ENCODE measurements at places on chromosomes 2 and 18. TPM values are rescaled to one million over a fixed set of nuclear protein-coding genes. Genes with fewer than 3 reads are reported as not detected.

The UGT1A6 gene
- not detected for total RNA-seq

DNA sequence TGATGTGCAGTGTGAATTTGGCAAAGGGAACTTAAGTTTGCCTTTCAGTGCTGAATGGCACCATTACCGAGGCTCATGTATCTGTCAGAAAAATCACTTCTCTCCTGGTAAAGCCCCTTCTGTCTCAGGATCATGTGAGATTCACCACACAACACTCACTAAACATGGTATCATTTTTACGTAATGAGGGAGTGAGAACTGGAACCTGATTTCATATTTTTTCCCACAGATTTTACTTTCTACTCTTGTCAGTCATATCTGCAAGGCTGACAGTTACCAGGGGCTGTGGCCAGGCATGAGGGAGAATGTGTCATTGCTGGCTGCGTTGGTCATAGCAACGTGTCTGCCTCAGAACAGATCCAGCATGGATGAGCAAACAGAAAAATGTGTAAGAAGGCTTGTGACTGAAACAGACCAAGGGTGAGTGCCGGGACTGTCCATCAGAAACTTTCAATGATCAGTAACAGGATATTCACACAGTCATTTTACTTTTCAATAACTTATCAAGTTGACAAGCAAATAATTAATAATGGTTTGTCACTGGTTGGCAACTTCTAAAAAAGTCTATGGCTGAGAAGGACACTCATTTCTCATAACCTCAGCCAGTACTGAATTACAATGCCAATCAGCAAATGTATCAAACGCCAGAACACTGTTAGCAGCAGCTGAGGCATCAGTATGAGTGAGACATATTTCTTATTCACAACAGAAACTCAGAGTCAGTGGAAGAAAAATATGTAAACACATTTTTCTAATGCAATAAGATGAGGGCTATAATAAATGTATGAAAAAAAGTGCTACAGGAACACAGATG lies 100.5 kb downstream of the CDC42EP3 start:
- H3K36me3 ChIP-seq, result no peaks in the 10 kb centered on the region
- no peaks in the 10 kb centered on the region for H3K27me3 ChIP-seq
- no peaks in the 10 kb centered on the region for H3K4me1 ChIP-seq
- DNase-seq, result no peak
- no peak overlapping the region for H3K4me3 ChIP-seq

- H3K27me3 ChIP-seq, result no peaks in the 10 kb centered on the region
- no peak overlapping the region for H3K4me3 ChIP-seq
- peaks cover 4% of the 10 kb centered on the region for H3K4me1 ChIP-seq
- H3K27ac ChIP-seq, result no peak overlapping the region
- DNase-seq, result no peak
Observed at GRCh38 chr2:26290001-26290400, 45.3 kb downstream of the HADHB start.

- DNase-seq, result no peak
- H3K36me3 ChIP-seq, result no peaks in the 10 kb centered on the region
- no peak overlapping the region for H3K4me3 ChIP-seq
- no peaks in the 10 kb centered on the region for H3K27me3 ChIP-seq
Observed at GRCh38 chr18:58554404-58554803, 74.5 kb downstream of the ALPK2 start.

GRCh38 chr18:74507097-74507881 lies 11.1 kb downstream of the CNDP2 start:
- H3K4me1 ChIP-seq, result no peaks in the 10 kb centered on the region
- no peak for DNase-seq
- H3K27me3 ChIP-seq, result no peaks in the 10 kb centered on the region
- H3K4me3 ChIP-seq, result no peak overlapping the region
- no peaks in the 10 kb centered on the region for H3K36me3 ChIP-seq

DNA sequence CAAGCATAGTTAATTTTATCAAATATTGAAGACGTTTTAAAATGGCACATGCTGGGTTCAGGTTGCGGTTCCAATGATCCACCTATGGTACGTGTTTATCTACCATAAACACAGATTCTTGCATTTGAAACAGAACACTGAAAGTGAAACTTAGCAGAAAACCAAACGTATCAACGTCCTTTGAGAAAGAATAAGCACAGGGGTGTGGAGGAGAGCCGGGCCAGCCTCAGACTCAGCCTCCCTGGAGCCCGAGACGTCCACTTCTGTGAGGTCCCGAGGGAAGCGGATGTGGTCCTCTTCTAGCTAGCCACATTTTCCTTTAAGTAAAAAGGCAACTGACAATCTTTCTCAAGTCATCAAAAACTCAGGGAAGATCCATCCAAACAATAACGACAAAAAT lies 195.9 kb downstream of the RTP5 start:
- H3K36me3 ChIP-seq, result no peaks in the 10 kb centered on the region
- no peak for DNase-seq
- no peak overlapping the region for H3K4me3 ChIP-seq

The GMCL1 gene
- total RNA-seq, result 9.4 TPM

- H3K36me3 ChIP-seq, result no peaks in the 10 kb centered on the region
- no peak for DNase-seq
- H3K27me3 ChIP-seq, result no peaks in the 10 kb centered on the region
- H3K4me1 ChIP-seq, result no peaks in the 10 kb centered on the region
- H3K4me3 ChIP-seq, result no peak overlapping the region
- H3K27ac ChIP-seq, result no peak overlapping the region
Observed at GRCh38 chr2:100716581-100716980, 103.4 kb upstream of the NPAS2 start.

DNA sequence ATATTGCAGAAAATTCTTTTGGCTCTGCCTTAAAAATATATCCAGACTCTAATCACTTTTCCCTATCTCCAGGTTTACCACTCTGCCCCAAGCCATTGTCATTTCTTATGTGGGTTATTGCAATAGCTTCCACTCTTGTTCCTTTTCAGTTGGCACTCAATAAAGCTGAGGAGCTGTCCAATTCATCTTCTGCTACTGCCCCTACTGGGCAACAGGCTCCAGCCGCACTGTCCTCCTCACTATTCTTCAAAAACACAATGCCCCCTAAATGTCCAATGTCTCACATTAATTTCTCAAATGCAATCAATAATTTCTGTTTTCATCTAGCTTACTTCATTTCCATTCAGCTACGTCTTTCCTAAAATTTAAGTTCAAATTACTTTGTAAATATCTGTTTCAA lies 1262.5 kb upstream of the CDH2 start:
- H3K4me3 ChIP-seq, result no peak overlapping the region
- no peak for DNase-seq
- no peaks in the 10 kb centered on the region for H3K27me3 ChIP-seq
- H3K36me3 ChIP-seq, result no peaks in the 10 kb centered on the region
- H3K27ac ChIP-seq, result no peak overlapping the region

The IKZF2 gene
- total RNA-seq, result 7.4 TPM

The KCNG3 gene
- 1.6 TPM for total RNA-seq

- no peak for DNase-seq
- no peaks in the 10 kb centered on the region for H3K36me3 ChIP-seq
- no peak overlapping the region for H3K4me3 ChIP-seq
- H3K4me1 ChIP-seq, result no peaks in the 10 kb centered on the region
- H3K27ac ChIP-seq, result no peak overlapping the region
- H3K27me3 ChIP-seq, result no peaks in the 10 kb centered on the region
Observed at GRCh38 chr18:77970814-77971213, 721.2 kb downstream of the GALR1 start.

- H3K4me1 ChIP-seq, result peaks cover 3% of the 10 kb centered on the region
- H3K36me3 ChIP-seq, result no peaks in the 10 kb centered on the region
- no peak overlapping the region for H3K27ac ChIP-seq
- DNase-seq, result no peak
- no peaks in the 10 kb centered on the region for H3K27me3 ChIP-seq
- H3K4me3 ChIP-seq, result no peak overlapping the region
Observed at GRCh38 chr2:171963198-171963597, 36.6 kb upstream of the METAP1D start.

- H3K4me1 ChIP-seq, result no peaks in the 10 kb centered on the region
- H3K27ac ChIP-seq, result no peak overlapping the region
- no peak overlapping the region for H3K4me3 ChIP-seq
- H3K36me3 ChIP-seq, result no peaks in the 10 kb centered on the region
Observed at GRCh38 chr2:105723431-105723830, 21.3 kb upstream of the NCK2 start.

DNA sequence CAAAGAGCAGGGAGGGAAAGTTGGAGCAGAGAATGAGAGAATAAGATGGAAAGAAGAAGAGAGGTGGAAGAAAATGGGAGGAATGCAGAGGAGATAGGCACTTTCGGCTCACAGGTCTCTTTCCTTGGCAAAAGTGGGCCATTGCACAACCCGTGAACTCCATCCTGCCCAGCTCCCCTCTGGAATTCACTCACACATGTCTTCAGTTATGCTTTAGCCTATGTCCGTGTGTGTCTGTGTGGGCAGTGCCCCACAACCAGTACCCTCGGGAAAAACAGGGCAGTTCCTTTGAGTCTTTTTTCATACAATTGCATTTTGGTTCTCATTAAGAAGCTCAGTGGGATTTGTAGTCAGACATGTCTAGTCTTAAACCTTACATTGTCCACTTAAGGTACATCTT lies 34.5 kb downstream of the DTNA start:
- H3K27ac ChIP-seq, result no peak overlapping the region
- H3K4me3 ChIP-seq, result no peak overlapping the region
- no peak for DNase-seq
- H3K36me3 ChIP-seq, result no peaks in the 10 kb centered on the region

DNA sequence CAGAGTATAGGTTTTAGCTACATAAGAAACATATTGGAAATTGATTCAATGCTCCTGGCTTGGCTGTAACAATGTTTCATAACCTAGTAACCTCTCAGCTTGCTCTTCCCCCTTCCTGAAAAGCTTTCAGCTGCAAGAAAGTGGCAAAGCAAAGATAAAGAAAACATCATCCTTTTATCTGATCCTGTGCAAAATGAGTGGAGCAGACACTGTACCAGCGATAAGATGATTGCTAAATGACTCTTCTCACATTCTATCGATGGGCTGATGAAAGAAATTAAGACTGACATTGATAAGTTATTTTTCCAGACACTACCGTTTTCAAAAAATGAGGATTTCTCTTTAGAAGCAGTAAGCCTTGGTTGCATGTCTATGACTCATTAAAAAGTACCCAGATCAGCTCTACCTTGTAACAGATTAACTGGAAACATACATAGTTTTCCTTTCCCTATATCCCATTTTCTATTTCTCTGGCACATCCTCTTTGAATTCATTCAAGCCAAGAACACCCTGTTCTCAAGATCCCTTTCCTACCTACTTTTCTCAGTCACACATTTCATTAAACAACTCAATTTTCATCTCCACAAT lies 87.1 kb upstream of the LYPD1 start:
- no peak overlapping the region for H3K4me3 ChIP-seq
- H3K27ac ChIP-seq, result no peak overlapping the region

DNA sequence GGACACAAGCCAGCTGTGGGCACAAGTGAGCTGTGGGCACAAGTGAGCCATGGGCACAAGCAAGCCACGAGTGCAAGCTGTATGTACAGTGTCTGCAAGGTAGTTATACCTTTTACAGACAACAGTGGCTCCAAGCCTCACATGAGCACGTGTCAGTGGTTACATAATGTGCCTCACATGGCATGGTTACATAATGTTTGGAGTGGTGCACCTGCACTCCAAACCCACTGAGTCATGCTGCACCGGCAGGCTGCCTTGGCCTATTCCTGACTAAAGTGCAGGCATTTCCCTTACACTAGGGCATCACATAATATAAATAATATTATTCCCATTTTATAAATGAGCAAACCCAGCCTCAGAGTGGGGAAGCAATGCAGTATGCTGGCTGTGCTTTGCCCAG lies 62.6 kb downstream of the MARCO start:
- DNase-seq, result no peak
- H3K36me3 ChIP-seq, result no peaks in the 10 kb centered on the region
- no peaks in the 10 kb centered on the region for H3K4me1 ChIP-seq
- H3K27me3 ChIP-seq, result no peaks in the 10 kb centered on the region
- H3K4me3 ChIP-seq, result no peak overlapping the region
- H3K27ac ChIP-seq, result no peak overlapping the region

- no peak for DNase-seq
- no peak overlapping the region for H3K4me3 ChIP-seq
- no peaks in the 10 kb centered on the region for H3K27me3 ChIP-seq
- no peak overlapping the region for H3K27ac ChIP-seq
Observed at GRCh38 chr2:221034973-221035372, 537.1 kb downstream of the EPHA4 start.

The SLC9A4 gene
- not detected for total RNA-seq

DNA sequence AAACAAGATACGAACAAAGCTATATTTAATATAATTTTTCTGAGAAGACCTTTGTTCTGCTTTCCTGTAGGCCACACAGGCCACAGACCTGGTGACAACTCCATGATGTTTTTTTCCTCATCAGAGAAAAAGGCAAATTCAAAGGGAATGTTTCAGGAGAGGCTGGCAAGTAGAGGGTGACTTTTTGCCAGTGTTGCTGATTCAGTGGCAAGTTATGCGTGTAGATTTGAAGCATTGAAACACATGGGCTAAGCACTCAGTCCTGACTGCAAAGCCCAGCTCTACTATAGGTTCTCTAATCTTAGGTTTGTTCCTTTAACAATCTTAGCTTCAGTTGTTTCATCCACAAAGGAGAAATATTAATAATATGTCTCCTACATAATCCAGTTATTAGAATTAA lies 499.8 kb downstream of the SUCLG1 start:
- no peak for DNase-seq
- H3K4me3 ChIP-seq, result no peak overlapping the region
- H3K4me1 ChIP-seq, result no peaks in the 10 kb centered on the region
- no peak overlapping the region for H3K27ac ChIP-seq
- H3K36me3 ChIP-seq, result no peaks in the 10 kb centered on the region

DNA sequence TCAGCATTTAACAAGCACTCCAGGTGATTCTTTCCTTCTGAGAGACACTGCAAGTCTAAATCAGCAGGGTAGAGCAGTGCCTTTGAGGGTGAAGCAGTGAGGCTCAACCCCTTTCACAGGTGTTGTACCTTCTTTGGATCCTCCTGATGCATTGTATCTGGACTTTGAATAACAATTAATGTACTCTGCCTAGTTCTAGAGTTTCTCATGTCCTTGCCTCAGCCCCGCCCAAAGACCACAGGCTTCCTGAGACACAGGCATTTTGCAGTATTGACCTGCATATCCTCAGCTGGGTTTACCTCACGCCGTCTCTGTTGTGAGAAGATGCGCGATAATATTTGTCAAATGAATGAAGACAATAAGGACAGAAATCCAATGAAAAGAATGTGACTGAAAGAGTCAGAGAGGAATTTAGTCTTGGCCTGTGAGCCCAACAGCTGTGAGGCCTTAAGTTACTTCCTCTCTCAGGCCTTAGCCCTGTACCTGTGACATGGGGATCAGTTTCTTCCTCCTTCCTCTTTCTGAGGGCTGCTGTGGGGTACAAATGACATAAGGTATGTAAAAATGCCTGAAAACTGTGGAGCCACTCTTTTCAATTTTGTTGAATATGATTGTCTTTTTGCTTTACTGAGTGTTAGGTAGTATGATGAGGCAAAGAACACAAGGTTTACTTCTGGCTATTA lies 43.7 kb downstream of the WIPF1 start:
- no peak overlapping the region for H3K4me3 ChIP-seq
- DNase-seq, result no peak
- H3K27me3 ChIP-seq, result no peaks in the 10 kb centered on the region
- H3K36me3 ChIP-seq, result no peaks in the 10 kb centered on the region
- no peak overlapping the region for H3K27ac ChIP-seq

The EMILIN1 gene
- 321 TPM for total RNA-seq

The ACOXL gene
- not detected for total RNA-seq

- no peak overlapping the region for H3K4me3 ChIP-seq
- no peak overlapping the region for H3K27ac ChIP-seq
- no peaks in the 10 kb centered on the region for H3K36me3 ChIP-seq
- no peak for DNase-seq
- H3K27me3 ChIP-seq, result no peaks in the 10 kb centered on the region
Observed at GRCh38 chr2:40434731-40435271, 17.1 kb downstream of the SLC8A1 start.

The PLEKHB2 gene
- 13.1 TPM for total RNA-seq

The IL36B gene
- total RNA-seq, result not detected

The MOCOS gene
- total RNA-seq, result 5.4 TPM

The SERPINB3 gene
- total RNA-seq, result not detected
